ENCODE measurements at places on chromosomes 5 and 9. TPM values are rescaled to one million over a fixed set of nuclear protein-coding genes. Genes with fewer than 3 reads are reported as not detected.

GRCh38 chr5:22852807-22853660, at the start of gene CDH12:
TSS of gene CDH12 (minus strand) at chr5:22853344.
- DNase-seq = peak; percentile 42

Gene ZBTB43
- total RNA-seq = 16.9 TPM

DNA sequence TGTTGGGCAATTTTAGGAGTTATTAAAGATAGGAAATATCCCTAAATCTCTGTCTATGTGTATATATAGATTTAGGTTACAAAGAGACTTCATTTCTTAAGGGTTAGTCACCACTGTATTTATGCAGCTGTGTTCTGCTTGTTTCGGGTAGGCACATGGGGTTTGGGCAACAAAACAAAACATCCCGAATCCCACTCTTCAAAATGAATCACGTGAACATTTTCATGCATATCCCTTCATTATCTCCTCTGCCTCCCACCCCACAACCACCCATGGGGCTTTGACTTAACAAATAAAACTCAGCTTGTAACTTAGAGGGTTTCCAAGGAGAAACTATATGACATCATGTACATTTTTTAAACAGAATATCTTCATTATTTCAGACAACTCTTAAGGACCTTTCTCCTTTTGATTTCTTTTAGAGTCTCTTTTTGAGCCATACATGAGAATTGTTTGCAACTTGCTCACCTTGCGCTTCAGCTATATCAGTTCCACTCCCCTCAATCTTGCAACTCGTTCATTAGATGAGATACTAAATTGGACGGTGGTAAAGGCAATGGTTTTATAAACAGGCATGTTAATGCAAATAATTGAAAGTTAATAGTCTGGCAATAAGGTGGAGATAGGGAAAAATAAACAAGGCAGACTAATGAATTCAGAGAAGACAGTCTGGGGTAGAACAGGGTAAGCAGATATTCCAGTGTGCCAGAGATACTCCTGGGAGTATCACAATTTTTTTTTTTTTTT, 136.7 kb downstream of the CD180 start:
- DNase-seq = no peak

DNA sequence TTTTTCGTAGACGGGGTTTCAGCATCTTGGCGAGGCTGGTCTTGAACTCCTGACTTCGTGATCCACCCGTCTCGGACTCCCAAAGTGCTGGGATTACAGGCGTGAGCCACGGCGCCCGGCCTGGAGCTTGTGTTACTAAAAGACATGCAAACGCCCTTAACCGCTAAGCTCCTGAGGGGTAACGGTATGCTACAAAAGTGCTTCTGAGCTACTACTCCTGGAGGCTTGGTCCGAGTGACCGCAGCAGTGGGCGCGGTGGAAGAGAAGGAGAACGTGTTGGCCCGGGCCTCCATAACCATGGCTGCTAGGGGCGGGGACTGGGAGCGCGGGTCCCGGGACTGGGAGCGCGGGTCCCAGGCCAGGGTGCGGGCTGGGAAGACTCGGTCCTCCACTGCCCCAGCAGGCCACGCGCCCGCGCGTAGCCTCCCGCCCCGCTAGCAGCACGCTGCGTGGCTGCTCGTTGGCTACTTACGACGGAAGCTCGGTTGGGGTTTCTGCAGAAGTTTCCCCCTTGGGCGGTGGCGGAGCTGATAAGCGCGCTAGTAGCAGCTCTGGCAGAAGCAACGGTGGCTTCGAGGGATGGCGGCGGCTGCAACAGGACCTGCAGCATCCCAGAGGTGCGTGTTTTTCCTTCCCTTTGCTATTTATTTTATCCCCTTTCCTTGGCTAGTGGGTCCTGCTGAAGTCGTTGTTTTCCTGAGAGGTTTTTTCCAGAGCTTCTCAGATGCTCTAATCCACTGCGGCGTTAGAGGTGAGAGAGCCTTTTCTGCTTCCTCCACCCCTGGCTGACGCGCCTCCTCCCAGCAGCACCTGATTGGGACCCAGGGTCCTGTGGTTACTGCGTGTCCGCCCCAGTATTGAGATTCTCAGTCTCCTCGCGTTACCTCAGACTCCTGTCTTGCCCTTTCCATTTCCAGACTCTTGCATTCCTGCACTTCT, 69.2 kb upstream of the CCDC180 start:
- DNase-seq = peak; percentile 51

Gene TNFSF8
- not detected for total RNA-seq

DNA sequence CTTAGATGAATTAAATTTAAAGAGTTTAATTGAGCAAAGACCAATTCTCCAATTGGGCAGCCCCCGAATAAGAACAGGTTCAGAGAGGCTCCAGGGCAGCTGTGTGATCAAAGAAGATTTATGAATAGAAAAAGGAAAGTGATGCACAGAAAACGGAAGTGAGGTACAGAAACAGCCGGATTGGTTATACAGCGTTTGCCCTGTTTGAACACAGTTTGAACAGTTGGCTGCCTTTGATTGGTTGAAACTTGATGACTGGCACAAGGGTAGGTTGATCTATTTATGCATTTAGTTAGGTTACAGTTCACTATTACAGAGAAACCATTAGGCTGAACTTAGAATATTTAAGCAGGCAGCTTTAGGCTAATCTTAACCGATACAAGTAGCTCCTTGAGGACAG, 29.5 kb downstream of the NIM1K start:
- DNase-seq = no peak

DNA sequence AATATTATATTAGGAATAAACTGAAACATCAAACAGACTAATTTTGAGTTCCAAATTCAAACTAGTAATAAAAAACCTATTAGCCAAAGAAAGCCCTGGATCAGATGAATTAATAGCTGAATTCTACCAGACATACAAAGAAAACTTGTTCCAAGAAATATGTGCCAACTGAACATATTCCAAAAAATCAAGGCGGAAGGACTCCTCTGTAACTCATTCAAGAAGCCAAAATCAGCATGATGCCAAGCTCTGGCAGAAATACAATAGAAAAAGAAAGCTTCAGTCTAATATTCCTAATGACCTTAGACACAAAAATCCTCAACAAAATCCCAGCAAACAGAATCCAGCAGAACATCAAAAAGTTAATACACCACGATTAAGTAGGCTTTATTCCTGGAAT, 619.1 kb upstream of the COX7C start:
- DNase-seq = no peak

Gene NDUFS4
- 62.7 TPM for total RNA-seq

Gene WNT8A
- total RNA-seq = not detected

Gene AK3
- total RNA-seq = 69.1 TPM

- no peak for DNase-seq
These were observed 65.2 kb downstream of the SREK1 start for GRCh38 chr5:66209350-66209749.

DNA sequence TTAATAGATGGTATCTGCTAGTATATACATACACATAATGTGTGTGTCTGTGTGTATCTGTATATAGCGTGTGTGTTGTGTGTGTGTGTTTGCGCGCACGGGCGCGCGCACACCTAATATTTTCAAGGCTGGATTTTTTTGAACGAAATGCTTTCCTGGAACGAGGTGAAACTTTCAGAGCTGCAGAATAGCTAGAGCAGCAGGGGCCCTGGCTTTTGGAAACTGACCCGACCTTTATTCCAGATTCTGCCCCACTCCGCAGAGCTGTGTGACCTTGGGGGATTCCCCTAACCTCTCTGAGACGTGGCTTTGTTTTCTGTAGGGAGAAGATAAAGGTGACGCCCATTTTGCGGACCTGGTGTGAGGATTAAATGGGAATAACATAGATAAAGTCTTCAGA, 757 bp downstream of the FXN start:
- no peak for DNase-seq

GRCh38 chr9:132509928-132510874, 72.2 kb upstream of the BARHL1 start:
- no peak for DNase-seq

DNA sequence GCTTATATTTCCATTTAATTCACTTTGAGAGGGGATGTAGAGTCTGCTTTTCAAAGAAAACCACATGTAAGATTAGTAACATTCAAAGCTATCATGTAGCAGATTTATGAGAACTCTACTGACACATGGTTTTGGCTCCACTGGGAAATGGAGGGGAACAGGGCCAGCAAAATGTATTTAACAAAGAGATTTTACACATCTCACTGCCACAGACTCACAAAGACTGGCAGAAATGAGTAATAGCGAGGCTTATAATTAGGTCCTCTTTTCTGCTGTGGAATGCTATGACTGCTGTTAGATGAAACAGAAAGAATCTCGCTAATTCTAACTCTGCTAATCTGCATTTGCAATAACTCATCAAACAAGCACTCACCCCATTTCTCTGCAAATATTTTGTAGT, 4.5 kb downstream of the DAP start:
- DNase-seq = no peak

Gene CDC14B
- total RNA-seq = 53.2 TPM

DNA sequence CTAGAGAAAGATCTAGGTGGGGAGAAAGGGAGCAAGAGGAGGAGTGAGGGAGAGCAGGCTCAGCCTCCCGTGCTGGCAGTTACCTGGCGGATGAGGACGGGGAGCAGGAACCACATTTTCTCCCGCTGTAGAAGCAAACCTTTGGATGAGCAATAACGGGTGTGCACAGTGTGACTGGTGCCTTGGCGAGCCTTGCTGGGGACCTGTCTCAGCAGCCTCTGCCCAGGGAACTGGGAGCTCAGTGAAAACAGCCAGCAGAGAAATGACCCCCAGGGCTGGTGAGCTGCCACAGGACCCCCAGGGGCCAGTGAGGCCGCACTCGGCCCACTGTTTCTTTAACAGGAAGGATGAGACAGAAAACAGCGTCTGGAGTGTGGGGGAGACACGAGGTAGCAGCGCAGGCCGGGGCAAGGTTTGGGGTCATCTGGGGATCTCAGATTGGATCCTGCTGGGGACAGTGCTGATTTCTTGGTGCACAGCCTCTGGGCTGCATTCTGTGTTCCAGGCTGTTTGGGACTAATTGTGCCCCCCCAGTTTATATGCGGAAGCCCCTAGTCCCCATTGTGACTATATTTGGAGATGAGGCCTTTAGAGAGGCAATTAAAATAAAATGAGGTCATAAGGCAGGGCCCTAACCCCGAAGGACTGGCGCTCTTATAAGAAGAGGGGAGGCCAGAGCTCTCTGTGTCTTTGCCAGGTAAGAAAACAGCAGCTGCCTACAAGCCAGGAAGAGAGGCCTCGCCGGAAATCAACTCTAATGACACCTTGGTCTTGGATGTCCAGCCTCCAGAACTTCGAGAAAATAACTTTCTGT, 118.8 kb upstream of the PHYKPL start:
- DNase-seq = no peak

DNA sequence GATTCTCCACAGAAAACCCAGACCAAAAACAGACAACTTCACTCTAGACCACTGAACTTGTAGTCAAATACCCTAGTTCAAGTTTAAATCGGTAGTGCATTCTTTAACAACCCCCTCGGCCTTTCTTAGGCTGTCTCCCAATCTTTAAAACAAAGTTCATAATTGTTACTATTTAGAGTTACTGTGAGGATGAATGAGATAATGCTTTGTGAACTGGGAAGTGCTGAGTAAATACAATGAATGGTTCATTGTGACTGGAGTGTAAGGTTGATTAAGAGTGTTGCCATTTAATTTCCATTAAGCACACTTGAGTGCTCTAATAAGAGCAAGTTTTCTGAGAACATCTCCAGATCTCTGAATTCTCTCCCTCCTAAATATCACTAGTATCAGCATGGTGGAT, 228.8 kb upstream of the PIK3R1 start:
- no peak for DNase-seq

DNA sequence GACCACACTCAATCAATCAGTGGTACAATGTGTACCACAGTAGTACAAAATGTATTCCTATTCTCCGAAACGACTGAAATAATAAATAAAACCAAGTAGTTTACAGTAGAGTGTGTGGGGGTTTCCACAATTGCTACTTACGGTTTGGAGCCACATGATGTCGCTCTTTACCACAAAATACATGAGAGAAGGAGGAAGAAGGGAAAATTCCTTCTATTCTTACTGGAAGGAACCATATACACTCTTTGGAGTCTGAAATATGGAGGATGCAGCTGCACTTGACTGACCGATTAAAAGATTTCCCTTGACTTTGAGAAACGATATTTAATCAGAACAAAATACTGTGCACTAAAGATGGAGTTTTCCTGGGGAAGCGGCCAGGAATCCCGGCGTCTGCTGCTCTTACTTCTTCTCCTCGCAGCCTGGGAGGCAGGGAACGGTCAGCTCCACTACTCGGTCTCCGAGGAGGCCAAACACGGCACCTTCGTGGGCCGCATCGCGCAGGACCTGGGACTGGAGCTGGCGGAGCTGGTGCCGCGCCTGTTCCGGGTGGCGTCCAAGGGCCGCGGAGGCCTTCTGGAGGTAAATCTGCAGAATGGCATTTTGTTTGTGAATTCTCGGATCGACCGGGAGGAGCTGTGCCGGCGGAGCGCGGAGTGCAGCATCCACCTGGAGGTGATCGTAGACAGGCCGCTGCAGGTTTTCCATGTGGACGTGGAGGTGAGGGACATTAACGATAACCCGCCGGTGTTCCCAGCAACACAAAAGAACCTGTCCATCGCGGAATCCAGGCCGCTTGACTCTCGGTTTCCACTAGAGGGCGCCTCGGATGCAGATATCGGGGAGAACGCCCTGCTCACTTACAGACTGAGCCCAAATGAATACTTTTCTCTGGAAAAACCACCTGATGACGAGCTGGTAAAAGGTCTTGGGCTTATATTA, at the start of gene PCDHA4:
PCDHA4 (plus strand) TSS at position 235 of the 942 bp plus-strand sequence.
- DNase-seq = peak; percentile 77

Gene KIF24
- total RNA-seq = 9.1 TPM

GRCh38 chr5:10111571-10111970, 138.1 kb downstream of the ATPSCKMT start:
- DNase-seq = no peak

DNA sequence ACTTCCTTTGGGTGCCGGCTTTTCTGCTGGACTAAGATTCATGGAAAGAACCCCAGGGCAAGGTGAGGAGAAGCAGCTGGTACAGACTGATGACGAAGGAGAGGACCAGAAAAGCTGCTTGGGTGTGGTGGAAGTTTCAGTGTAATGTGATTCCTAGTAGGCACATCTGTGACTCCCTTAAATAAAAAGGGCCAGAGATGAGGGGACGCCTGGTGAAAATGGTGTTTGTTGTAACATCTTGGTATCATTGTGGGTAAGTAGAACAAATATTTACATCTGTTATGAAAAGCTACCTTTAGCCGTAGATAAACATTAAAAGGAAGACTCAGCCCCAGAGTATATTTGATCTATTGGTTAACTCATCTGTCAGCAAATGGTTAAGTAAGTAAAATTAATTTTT, 33.8 kb downstream of the OTULINL start:
- no peak for DNase-seq

GRCh38 chr9:17216011-17216410, 81.2 kb downstream of the CNTLN start:
- no peak for DNase-seq

Gene S100Z
- 1.2 TPM for total RNA-seq

DNA sequence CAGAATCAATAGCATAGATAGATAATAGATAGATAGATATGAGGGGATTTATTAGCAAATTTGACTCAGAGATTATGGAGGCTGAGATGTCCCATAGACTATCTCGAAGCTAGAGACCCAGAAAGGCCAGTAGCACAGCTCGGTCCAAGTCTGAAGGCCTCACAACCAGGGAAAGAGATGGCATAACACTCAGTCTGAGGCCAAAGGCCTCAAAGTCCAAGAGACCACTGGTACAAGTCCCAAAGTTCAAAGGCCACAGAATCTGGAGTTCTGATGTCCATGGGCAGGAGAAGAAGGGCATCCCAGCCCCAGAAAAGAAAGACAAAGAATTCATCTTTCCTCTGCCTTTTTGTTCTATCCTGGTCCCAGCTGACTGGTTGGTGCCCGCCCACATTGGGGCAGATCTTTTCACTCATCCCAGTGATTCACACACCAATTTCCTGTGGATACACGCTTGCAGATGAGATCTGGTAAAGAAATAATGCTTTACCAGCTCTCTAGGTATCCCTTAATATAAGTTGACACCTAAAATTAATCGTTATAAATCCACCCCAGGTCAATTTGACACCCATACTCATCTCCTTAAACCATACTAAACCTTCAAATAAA, 127.8 kb upstream of the FBN2 start:
- no peak for DNase-seq

Gene TMEM174
- not detected for total RNA-seq
